ENCODE measurements at places on chromosomes 1 and 21.

DNA sequence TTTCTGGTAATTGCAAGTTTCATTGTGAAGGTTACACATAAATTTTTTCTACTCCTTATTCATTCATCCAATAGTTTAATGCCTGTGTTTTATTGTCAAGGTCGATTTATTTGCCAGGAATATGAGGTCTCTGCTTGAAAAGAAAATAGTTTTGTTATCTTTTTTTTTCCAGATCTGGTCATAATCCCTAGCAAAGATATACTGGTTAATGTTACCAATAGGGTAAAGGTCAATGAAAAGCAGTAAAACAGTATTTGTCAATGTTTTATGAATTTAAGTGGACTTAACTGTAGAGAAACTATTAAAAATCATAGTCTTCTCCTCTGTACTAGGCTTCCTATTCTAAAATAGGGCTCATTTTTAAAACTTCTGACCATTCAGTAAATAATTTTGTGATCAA is 8.1 kb upstream of the FMO3 start:
- no peak for DNase-seq

DNA sequence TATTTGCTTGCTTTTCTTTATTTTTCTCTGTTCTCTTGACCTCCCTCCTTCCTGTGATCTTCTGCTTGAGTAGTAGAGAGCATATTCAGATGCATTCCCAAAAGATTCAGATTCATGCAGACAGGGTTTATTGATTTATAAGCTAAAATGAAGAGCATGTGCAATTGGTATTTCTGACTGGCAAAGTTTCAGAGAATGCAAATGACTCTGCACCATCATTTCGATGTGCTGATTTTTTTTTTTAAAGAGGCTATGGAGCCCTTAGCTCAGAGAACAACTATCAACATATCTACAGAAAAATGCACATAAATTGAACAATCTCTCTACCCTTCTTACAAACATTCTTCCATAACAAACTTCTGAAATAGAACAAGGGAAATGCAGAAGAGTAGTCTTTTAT is 312.0 kb downstream of the VAV3 start:
- no peak for DNase-seq

DNA sequence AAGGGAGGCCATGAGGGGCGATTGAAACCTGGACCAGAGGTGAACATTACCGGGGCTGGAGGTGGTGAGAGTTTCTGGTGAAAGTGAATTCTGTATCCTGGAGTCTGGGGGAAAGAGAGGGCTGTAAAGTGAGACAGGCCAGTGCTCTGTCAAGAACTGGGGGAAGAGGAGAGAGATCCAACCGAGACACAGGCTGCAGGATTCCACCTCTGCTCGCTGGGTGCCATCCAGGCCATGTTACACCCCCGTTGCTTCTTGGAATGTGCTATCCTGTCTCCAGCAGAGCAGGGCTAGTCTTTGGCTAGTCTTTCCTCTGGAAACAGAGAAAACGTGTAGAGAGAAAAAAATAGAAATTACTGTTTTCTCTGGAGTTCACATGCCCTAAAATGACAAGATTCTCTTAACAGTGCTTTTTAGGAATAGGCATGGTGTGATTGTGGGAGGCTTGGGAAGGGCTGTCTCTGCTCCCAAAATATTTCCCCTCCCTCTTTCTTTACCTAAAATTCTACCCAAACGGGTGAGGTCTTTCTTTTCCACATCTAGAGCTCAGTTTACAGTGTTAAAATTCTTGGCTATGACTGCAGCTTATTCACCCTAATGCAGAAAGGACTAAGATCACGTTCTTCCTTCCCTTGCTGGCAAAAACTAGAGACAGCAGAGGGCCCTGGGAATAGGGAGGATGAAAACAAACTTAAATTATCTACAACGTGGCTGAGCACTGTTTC is 16.5 kb upstream of the OVAAL start:
- no peak for DNase-seq

DNA sequence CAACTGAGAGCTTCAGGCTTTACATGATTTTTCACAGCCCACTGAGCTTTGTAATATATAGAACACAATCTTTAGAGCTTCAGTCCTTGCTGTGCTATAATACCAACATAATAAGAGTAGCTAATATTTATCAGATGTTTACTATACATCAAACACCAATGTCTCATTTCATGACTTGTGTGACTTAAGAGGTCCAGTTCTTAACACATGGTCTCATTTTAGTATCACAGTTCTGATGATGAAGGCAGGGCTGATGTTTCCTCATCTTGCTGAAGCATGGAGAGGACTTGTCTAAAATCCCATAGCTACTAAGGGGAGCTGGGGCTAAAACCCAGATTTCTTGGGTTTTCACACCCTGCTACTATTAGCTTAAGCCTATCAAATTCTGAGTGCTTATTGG is 5.5 kb downstream of the MTR start:
- DNase-seq: no peak

GRCh38 chr1:175204330-175204729 is 11.8 kb upstream of the KIAA0040 start:
- no peak for DNase-seq

- DNase-seq: no peak
These were observed 181.4 kb upstream of the KIAA0040 start for GRCh38 chr1:175373786-175374623.

Measured in putamen (tissue), 1 donor.